ENCODE measurements at places on chromosomes 2 and 18.

DNA sequence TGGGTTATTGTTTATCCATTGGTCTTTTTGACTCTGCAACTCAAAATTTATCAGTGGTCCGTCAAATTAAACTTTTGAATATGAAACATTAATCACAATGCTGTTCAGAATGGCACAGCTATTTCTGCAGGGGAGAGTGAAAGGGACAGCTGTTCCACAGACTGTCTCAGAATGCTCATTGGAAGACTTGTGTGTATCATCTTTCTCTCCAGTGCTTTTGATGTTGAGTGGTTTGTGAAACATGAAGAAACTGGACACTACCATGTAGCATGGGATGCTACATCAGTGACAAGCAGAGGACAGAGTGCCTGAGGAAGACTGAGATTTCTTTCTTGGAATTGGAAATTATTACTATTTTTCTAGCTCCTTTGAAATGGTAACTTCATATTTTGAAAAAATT lies 115.7 kb downstream of the PLCL1 start:
- no peak for DNase-seq

DNA sequence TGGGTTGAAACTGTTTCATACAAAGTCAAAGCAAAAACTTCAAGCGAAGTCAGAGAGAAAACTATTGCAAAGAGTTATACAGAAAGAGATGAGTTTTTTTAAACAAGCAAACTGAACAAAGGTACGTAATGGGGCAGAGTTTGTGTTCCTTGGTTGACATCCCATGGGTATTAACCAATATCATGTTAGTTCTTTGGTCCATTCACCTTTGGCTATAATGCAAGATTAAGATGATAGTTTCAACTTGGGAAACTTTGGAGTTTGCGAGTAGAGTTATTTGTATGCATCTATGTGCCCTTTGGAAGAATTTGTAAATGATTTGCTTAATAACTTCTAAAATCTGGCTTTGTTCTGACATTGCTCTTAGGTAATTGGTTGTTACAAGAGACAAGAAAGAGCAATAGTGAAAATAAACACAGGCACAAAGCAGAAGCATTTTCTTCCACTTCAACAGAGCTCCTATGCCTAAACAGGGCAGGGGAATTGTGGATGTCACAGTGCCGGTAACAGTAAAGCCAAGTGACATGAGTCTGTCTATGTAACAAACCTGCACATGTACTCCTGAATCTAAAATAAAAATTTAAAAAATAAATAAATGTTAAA lies 936.1 kb downstream of the SUCLG1 start:
- DNase-seq: no peak

GRCh38 chr18:2905854-2906703 lies 59.3 kb downstream of the EMILIN2 start:
- peak; percentile 4 for DNase-seq

DNA sequence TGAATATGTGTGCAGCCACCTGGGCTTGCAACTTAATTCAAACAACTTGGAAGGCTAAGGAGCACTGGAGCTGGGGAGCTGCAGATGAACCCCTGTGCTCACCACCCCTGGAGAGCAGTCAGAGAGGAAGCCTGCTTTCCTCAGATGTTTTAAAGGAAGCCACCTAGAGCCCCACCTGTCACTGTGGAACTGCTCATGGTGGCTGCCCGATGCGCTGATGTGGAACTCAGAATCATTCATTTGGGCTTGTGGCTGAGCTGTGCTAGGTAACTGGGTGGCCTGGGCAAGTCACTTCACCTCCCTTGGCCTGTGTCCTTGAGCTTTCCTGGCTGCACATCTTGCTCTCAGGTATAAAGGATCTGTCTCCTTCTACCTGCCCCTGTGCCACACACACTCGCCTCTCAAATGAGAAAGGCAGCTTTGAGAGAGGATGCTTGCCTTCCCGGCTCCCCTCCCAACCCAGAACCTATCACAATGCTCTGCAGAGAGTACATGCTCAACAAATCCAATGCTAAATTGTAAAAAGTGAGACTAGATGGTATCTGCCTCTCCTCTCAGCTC lies 41.3 kb downstream of the BCL11A start:
- DNase-seq: no peak

DNA sequence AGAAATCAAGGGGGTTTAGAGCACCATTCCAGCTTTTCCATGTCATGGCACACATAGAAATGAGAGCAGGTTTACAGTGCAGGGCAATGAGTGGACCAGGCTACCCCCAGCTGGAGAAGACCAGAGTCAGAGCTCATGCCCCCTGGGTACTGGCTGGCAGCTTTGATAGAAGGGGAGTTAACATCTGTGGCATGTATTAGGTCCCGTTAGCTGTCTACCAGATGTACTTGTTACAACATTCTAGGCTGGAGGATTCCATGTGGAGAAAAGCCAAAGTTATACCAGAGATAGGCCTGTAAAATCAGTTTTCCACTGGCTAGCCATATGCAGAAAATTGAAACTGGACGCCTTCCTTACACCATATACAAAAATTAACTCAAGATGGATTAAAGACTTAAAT lies 109.2 kb downstream of the CCDC85A start:
- DNase-seq: no peak

GRCh38 chr2:133109772-133110171 lies 439.8 kb upstream of the LYPD1 start:
- DNase-seq: no peak

DNA sequence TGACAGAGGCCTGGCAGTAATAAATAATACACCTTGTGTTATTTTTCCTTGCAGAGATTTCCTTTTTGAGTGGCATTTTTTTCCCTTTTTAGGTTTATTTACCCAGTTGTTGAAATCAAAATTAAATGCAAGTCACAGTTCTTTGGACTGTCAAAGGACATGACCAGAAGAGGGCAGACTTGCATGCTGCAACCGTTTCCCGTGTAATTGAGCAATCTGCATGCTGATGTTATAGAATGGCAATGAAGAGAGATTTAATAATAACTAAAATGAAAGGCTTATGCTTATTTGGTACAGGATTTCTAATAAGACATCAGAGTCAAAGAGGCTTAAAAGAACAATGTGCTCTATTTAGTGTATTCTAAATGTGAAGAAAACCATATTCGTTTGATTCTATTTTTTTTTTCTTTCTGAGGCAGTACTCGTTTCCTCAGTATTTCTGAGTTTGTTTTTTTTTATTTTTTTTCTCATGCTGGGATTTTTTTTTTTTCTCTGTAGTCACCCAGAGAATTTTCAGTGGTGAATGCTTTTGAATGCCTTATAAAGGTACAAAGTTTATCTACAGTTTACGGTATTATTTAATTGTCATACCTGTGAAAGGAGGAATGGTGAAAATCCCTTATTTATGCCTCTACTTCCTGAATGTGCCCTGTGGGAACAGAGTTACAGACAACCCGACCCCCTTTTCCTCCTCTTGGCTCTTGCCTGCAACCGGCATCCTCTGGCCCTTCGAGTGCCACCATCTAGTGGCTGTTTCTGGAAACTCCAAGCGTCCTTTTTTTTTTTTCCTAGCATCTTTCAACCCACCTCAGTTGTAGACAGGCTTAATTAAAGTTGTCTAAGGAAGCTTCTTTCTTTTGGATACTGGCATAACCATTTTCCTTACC lies 368.5 kb downstream of the LRRTM1 start:
- DNase-seq: no peak

DNA sequence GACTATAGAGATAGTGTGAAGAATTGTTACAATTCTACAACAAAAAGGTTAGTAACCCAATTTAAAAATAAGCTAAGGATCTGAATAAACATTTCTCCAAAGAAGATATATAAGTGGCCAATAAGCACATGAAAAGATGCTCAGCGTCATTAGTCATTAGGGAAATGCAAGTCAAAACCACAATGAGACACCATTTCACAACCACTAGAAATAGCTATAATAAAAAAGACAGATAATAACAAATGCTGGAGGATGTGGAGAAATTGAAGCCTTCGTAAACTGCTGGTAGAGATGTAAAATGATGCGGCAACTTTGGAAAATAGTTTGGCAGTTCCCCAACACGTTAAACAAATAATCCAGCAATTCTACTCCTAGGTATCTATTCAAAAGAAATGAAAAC lies 366.5 kb upstream of the POU3F3 start:
- no peak for DNase-seq

DNA sequence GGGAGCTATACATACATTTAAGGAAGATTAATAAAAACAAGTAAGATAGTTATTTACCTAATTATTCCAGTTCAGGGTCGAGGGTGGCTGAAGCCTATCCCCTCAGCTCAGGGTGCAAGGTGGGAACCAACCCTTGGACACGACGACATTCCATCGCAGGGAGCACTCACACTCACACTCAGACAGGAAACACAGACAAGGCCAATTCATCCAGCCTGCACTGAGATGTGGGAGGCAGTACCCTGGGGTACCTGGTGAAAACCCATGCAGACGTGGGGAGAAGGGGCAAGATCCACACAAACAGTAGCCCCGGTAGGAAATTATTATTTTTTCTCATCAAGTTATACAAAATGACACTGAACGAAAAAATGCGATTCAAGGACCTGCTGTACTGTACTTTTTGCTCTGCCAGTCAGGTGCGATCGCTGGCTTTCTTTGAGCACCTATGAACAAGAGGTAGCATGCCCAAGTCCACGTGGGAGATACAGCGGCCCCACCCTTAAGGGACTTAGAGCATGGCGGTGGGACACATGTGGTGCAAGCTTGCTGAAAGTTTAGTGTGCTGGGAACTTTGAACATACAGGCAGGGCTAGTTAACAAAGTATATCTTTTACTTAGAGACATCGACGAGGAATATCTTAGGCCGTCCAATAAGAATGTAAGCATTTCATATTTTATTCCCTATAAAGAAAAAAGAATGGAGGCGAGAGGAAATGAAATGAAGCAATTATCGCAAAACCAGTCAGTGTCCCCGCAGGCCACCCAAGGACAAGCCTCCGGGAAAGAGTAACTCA lies 624 bp downstream of the METTL8 start:
- peak; percentile 5 for DNase-seq

GRCh38 chr2:46167406-46167805 lies 129.8 kb upstream of the EPAS1 start:
- DNase-seq: no peak

DNA sequence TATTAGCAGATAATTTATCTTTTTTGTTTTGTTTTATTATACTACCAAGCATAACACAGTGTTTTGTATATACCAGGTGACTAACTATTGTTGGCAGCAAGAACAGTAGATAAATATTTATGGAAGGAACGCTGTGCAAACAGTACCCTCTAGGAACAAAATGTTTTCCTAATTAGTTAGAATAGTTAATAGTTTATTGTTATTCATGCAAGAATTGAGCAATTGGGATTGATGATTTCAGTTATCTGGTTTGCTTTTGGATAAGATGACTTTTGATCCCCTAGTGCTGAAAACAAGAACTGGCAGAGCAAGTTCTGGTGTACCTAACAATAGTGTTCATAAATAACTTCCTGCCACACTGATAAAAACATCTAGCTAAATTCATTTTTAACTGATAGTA lies 323.3 kb downstream of the TGIF1 start:
- no peak for DNase-seq

DNA sequence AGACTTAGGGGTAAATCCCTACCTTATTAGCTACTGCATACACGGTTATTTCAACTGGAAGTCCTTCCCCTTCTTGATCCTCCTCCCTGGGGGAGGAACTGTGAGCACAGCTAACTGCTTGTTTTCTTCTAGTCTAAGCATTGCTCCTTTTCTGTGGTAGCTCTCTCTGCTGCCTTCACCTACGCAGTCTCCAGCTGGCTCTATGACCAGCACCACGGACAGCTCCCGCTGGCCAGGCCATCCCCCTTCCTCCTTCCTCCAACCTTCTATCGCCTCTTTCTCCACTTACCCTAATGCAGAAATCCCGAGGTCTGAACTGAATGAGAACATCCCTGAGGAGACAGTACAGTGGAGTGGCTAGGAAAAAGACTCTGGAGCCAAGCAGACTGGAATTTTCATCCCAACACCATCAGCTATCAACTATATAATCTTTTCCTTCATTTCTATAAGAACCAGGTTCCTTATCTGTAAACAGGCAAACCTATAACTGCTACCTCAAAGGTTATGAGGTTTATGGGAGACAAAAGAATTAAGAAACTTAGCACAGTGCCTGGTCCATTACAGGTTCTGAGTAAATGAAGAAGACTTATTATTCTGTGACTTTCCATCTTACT lies 4.7 kb upstream of the CFAP65 start:
- DNase-seq: no peak

GRCh38 chr2:52884761-52885352 lies 882.7 kb upstream of the CHAC2 start:
- DNase-seq: no peak

GRCh38 chr2:161107265-161107664 lies 53.0 kb upstream of the TANK start:
- no peak for DNase-seq

GRCh38 chr2:88450186-88450585 lies 2.3 kb downstream of the FOXI3 start:
- DNase-seq: no peak

- DNase-seq: no peak
Measured at GRCh38 chr2:205520311-205520710, 162.0 kb upstream of the NRP2 start.

GRCh38 chr2:10188729-10189305 lies 66.3 kb downstream of the RRM2 start:
- no peak for DNase-seq

GRCh38 chr2:85266146-85267041 lies 61.4 kb downstream of the TGOLN2 start:
- DNase-seq: peak; percentile 54

- no peak for DNase-seq
Measured at GRCh38 chr18:13608791-13609532, 117.4 kb downstream of the FAM210A start.

GRCh38 chr2:225494100-225494459 lies 94.6 kb downstream of the NYAP2 start:
- DNase-seq: no peak

- DNase-seq: no peak
Measured at GRCh38 chr2:9030190-9030589, 26.7 kb upstream of the MBOAT2 start.

DNA sequence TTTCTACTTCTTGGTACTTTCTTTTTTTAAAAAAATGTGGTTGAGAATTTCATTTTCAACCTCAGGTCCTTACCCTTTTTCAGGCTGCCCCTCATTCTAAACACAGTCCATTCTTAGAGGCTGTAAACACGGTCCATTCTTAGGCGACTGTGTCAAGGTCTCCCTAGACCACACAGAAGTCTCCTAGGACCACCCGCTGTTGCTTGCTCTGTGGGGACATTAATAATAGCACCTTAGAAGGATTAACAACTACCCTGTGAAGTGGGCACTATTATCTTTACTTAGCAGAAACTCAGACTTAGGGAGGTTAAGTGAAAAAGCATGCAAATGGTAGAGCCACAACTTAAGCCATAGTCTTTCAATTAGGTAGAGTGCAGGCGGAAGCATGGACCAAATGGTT lies 91.7 kb downstream of the RBMS1 start:
- no peak for DNase-seq

- DNase-seq: no peak
Measured at GRCh38 chr18:31918733-31919132, 24.2 kb downstream of the TRAPPC8 start.

GRCh38 chr18:52481116-52481515 lies 141.1 kb downstream of the DCC start:
- DNase-seq: no peak

GRCh38 chr18:74841248-74841647 lies 243.6 kb downstream of the ZNF407 start:
- DNase-seq: no peak

- no peak for DNase-seq
Measured at GRCh38 chr2:213148572-213149261, 2.7 kb downstream of the IKZF2 start.

Data from activated T-cell treated with anti-CD3 and anti-CD28 coated beads for 4 hours (primary cell).